Transverse colon (tissue), 4 donors: ENCODE measurements at places on chromosomes 1 and 21. TPM values are rescaled to one million over a fixed set of nuclear protein-coding genes. Genes with fewer than 3 reads are reported as not detected.

Gene MCOLN2
- 15.7 TPM for total RNA-seq

DNA sequence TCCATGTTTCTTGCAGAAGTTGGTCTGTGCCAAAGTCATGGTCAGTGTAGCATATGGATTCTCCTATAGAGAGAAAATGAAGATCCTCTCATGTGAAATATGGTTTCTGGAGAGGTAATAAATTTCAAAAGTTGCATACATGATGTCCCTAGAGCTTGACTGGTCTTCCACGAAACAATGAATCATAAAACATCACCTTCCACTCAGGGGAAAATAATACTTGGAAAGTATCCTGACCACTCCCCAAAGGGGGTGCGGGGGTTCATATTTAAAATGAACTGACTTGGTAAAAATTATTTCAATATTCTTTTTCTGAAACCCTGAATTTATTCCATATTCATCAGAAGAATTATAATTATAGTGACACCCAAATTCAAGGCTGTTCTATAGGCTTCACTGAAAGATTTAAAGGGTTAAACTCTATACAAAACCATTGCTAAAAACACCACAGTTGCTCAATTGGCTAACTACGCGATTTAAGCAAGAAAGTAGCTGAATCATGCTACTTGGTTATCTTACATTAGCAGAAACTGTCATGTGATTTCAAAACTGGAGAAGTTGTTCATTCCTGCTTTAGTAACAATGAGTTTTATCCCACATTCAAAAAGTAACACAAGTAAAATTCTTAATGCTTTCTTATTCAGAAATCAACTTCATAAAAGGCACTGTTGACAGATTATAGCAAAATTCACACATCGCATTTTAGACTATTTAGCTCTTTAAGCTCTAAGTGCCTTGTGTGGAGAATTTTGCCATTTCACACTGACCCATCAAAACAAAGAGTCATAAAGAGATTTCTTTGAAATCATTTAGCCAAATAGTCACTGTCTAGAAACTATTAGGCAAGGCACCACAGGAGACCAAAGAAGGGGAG lies 5.3 kb downstream of the CREG1 start:
- H3K27ac ChIP-seq = peak overlapping the region; percentile 48
- no peak for DNase-seq
- no peaks in the 10 kb centered on the region for H3K27me3 ChIP-seq
- H3K4me3 ChIP-seq = no peak overlapping the region

DNA sequence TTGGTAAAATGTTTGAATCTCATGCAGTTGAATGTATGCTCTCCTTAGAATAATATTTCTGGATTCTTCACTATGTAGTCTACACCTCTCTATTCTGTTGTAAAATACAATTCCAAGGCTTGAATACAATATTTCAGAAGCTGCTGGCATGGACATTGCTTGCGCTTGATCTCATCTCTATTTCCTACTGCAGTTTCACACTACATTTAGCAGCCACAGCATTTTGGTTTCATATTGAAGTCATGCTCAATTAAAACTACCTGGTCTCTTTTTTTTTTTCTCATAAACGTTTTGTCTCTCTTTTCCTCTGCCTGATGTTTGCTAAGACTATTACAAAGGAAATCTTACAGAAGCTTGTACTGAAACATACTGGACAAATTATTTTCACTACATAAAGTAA lies 631.0 kb upstream of the TMPRSS15 start:
- DNase-seq = no peak
- H3K36me3 ChIP-seq = no peaks in the 10 kb centered on the region
- no peak overlapping the region for H3K27ac ChIP-seq

- H3K27ac ChIP-seq = no peak overlapping the region
- H3K4me1 ChIP-seq = no peaks in the 10 kb centered on the region
- H3K27me3 ChIP-seq = no peaks in the 10 kb centered on the region
- no peak for DNase-seq
Observed at GRCh38 chr21:35981514-35982070, 78.7 kb downstream of the SETD4 start.

DNA sequence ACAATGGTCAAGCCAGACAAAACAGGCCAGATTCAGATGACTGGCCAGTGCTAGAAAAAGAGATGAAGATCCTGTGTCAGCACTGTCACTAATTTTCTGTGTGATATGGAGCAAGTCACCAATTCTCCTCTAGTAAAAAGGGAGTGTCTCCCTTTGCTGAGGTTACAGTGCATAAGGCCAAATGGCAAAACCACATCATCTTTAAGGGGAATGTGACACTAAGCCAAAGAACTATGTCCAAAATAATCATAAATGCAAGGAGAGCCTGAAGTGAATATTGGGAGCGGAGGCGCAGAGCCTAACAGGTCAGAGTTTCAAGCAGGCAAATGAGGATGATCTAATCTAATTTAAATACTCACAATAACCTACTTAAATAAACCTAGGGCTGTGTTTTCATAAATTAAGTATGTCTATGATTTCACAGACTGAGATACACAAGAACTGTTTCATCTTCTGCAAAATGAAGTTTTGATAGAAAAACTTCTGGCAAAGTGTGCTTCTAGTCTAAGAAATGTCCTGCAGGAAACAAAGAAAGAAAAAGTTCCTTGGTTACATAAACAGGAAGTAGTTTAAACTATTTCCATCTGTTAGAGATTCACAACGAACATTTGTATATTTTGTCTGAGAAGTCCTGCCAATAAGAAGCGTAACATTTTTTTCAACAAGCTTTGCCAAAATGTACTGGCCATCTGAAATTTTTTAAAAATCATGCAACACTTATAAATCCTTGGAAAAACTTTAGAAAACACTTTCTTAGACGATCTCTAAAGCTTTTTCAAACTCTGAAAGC lies 290.2 kb downstream of the LRRC40 start:
- no peak for DNase-seq
- peak overlapping the region; percentile 33 for H3K27ac ChIP-seq
- no peaks in the 10 kb centered on the region for H3K36me3 ChIP-seq
- no peaks in the 10 kb centered on the region for H3K27me3 ChIP-seq
- no peaks in the 10 kb centered on the region for H3K4me1 ChIP-seq

- no peak overlapping the region for H3K4me3 ChIP-seq
- no peaks in the 10 kb centered on the region for H3K36me3 ChIP-seq
Observed at GRCh38 chr1:112537456-112537855, 28.7 kb downstream of the WNT2B start.

GRCh38 chr1:153647346-153647714 lies 11.2 kb upstream of the SNAPIN start:
- DNase-seq = no peak
- peaks cover under 1% of the 10 kb centered on the region for H3K4me1 ChIP-seq
- H3K27ac ChIP-seq = no peak overlapping the region
- H3K4me3 ChIP-seq = no peak overlapping the region
- H3K36me3 ChIP-seq = no peaks in the 10 kb centered on the region
- H3K27me3 ChIP-seq = no peaks in the 10 kb centered on the region
